ENCODE measurements at places on chromosomes 13 and 19. TPM values are rescaled to one million over a fixed set of nuclear protein-coding genes. Genes with fewer than 3 reads are reported as not detected.

DNA sequence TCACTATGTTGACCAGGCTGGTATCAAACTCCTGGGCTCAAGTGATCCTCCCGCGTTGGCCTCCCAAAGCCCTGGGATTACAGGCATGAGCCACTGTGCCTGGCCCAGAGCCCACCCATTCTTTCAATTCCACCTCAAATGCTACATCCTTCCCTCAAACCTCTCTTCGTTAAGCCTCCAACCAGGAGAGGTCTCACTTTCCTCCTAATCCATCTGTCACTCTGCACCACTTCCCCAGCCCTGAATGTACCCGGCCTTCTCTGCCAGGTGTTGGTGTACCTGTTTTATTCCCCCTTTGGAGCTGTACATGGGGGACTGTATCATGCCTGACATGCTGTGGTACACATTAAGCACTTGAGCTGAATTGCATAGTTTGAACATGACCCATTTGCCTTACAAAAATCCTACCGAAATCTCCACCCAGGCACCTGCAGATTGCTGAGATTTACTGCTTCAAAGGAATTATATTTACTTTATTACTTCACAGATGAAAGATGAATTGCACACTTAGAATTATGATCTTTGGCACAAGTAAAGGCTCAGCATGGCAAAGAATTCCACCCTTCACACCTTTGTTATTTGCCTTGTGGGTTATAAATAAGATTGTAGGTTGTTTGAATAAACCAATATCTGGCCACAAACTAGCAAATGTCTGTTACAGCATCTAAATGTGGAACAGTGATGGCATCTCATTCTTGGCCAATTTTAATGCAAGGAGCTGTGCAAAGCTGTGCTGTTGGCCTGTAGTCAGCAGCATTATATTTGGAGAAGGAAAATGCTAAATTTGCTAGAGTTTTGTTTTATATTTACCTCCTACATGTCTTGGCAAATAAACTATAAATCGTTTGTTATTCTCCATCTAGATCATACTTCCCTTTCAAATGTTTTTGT is 15.6 kb upstream of the WASF3 start:
- no peak for DNase-seq

Gene IZUMO2
- total RNA-seq = not detected

- DNase-seq = no peak
Measured at GRCh38 chr13:102774591-102775520, 1.3 kb upstream of the TEX30 start.

DNA sequence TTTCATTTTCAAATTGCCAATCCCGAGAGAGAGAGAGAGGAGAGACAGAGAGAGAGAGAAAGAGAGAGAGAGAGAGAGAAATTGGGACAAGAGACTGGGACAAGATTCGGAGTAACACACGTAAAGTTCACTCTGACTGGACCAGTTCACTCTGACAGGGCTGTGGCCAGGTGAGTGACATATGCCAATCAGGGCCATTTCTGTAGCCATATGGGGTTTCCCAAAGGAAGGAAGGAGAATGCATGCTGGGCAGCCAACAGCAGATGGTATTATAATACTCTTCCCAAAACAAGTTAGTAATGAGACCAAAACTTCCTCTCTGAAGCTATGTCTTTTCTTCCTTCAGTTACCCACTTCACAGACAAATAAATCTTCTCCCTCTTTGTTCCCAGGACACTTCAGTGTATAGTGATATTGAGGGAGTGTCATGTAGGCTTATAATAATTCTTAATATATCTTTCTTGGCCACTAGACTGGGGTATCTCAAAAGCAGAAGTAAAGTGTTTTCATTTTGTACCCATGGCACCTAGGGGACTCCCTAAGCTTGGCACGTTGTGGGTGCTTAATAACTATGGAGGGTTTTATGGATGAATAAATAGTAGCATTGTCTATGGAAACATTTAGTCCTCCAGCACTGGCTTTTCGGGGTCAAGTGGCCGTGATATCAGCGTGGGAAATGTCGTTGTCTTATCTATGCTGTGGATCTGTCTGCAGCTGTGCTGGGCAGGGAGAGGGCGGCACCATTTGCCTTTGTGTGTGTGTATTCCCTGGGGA is 51.6 kb downstream of the SERP2 start:
- no peak for DNase-seq

GRCh38 chr19:5250127-5250659 is 90.4 kb downstream of the PTPRS start:
- no peak for DNase-seq

GRCh38 chr13:113051641-113052040 is 54.0 kb upstream of the F7 start:
- no peak for DNase-seq

Gene ZMYM5
- total RNA-seq = 12.0 TPM

DNA sequence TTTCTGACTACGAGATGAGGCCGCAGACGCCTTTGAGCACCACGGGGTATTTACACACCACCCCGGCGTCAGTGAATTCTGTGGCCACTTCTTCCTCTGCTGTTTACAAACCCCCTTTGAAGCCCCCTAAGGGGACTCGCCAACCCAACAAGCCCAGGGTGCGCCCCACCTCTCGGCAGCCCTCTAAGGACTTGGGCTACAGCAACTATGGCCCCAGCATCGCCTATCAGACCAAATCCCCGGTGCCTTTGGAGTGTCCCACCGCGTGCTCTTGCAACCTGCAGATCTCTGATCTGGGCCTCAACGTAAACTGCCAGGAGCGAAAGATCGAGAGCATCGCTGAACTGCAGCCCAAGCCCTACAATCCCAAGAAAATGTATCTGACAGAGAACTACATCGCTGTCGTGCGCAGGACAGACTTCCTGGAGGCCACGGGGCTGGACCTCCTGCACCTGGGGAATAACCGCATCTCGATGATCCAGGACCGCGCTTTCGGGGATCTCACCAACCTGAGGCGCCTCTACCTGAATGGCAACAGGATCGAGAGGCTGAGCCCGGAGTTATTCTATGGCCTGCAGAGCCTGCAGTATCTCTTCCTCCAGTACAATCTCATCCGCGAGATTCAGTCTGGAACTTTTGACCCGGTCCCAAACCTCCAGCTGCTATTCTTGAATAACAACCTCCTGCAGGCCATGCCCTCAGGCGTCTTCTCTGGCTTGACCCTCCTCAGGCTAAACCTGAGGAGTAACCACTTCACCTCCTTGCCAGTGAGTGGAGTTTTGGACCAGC is 5.3 kb downstream of the SLITRK5 start:
- no peak for DNase-seq

Gene ATP11A
- 31.5 TPM for total RNA-seq

DNA sequence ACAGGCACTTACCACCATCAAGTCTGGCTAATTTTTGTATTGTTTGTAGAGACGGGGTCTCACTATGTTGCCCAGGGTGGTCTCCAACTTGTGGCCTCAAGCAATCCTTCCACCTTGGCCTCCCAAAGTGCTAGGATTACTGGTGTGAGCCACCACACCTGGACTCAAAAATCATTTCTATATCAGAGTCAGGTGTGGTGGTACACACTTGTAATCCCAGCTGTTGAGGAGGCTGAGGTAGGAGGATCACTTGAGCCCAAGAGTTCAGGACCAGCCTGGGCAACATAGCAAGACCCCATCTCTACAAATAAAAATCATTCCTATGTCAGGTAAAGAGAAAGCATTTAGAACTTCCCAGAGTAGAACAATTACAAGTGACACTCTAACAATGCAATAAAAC is 48.4 kb downstream of the MYO9B start:
- DNase-seq = no peak

- DNase-seq = no peak
Measured at GRCh38 chr13:34129436-34129835, 311.5 kb downstream of the RFC3 start.

Gene CBLC
- 9.9 TPM for total RNA-seq

Data from kidney epithelial cell (primary cell).